ENCODE measurements at places on chromosomes 2 and 18.

DNA sequence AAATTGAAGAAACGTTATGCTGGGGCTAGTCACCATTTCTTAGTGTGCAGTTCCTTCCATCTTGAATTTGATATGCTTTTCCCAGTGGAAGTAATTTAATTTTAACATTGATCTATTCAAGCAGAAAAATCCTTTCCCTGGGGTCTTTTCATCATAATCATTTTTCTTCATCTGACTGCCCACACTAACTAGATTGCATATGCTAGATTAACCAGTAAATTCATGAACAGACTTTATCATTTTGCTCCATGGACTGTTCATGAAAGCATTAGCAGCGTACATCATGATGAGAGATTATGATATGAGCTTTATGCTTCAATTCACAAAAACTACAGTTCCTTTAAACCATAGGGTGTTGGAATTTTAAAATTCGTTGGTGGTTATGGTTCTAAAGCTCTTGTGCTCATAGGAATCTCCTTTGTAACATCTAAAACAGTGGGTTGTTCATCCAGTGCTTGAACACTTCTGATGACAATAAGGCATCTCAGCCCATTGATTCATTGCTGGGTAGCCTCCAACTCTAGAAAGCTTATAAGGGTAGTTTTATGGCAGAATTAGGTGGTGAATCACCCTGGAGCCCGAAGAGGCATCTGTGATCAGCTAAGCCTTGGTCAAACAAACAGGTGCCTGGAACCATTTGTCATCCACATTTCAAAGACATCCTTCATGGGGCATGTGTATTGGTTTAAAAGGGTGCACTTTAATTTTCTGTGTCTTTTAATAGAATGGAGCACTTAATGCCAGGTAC, 77.2 kb upstream of the NDUFV2 start:
- no peak for DNase-seq

DNA sequence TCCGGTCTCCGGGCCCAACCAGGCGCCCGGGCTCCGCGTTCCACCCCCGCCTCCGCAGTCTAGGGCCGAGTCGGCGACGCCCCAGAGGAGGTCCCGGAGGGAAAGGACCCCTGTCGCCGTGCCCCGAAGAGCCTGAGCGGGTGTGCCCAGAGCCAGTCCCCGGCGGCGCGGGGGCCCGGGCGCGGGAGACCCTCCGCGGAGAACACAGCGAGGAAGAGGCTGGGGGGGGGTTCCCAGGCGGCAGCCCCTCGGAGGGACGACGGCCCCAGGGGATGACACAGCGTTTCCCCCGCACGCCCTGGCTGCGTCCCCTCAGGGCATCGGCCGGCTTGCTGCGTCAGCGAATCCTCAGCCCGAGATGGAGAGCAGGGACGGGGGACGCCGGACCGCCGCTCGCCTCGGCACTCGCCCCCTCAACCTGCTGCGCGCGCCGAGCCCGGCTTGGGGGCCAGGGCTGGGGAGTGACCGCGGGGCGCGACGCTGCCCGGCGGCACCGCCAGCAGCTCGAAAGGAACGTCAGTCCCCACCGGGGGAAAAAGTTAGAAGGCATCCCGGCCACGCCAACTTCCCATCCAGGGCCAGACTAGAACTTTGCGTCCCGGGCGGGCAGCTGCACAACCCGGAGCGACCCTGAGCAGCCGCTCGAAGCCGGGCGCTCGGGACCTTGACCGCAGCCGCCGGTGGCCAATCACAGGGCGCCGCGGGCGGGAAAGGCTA, 711 bp downstream of the SFXN5 start:
- no peak for DNase-seq

DNA sequence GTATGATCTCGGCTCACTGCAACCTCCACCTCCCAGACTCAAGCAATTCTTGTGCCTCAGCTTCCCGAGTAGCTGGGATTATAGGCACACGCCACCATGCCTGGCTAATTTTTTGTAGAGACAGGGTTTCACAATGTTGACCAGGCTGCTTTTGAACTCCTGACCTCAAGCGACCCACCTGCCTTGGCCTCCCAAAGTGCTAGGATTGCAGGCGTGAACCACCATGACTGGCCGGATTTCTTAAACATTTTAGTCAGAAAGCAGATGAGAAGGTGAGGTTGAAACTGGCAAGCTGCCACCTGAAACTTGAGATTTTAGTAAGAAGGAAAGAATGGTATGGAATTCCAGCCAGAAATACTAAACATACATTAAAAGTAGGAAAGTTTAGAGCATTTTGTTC, 31.9 kb downstream of the KLHL23 start:
- no peak for DNase-seq

GRCh38 chr2:112699984-112700667, 20.7 kb upstream of the NT5DC4 start:
- no peak for DNase-seq

GRCh38 chr2:56985609-56986008, 801.8 kb downstream of the CCDC85A start:
- DNase-seq: no peak

DNA sequence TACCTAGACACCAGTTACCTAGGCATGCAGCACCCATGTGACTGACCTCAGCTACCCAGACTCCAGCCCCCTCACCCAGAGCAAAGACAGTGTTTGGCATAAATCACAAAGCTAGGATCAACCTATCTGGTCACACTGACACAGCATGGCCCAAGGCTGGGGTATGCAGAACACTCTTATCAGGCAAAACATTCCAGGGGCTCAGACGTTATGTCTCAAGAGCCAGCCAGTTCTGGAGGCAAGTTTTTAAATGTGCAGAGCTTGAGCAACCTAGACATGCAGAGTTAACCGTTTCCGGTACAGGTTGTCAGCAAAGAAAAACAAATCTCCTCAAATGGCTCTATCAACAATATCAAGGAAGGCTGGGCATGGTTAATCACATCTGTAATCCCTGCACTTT, 92.8 kb downstream of the AP1S3 start:
- DNase-seq: no peak

DNA sequence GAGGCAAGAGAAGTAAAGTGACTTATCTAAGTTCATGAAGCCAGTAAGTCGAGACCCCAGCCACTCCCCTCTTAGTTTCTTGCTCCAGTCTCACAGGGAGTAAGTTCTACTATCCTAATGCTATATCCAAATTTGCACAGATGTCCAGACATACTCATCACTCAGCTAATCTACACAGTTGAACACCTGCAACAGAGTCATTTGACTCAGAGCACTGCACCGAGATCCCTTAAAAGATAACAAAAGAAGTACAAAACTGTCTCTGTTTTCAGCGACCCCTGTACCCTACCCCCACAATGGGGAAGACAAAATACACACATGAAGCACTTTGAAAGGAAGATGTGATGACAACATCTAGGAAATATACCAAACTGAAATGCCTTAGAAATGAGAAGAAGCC, 22.6 kb upstream of the CCDC141 start:
- DNase-seq: no peak

DNA sequence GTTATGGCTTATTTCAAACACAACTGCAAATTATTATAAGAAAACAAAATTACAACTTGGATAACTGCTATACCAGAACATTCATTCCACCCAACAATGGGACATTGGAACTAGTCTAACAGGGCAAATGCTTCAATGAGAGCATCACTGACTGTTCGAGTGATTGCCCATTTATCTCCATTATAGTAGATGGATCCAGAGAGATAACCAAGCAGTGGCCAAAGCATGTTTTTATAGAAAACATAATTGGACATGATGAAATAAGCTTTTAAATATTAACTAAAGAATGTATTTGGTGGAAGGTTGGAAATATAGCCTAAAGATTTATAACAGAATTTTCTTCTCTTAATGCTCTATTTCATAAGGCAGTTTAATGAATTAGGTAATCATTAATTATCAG, 634.8 kb downstream of the NUP35 start:
- DNase-seq: no peak

DNA sequence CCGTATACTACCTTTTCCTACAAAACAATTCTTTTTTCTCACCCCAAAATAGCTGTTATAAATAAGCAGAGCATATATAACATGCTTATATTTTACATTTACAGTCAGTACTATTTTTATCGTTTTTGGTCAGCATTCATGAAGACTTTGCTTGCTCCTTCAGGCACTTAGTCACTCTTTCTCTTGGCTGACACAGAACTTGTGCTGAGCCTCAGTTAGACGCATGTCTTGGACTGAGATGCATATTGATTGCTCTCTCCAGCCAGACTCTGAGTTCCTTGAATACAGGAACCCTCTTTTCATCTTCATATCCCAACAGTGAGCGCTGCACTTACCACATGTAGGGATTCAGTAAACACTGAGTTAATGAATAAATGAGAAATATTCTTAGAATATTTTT, 158.3 kb downstream of the RTN4 start:
- DNase-seq: no peak

DNA sequence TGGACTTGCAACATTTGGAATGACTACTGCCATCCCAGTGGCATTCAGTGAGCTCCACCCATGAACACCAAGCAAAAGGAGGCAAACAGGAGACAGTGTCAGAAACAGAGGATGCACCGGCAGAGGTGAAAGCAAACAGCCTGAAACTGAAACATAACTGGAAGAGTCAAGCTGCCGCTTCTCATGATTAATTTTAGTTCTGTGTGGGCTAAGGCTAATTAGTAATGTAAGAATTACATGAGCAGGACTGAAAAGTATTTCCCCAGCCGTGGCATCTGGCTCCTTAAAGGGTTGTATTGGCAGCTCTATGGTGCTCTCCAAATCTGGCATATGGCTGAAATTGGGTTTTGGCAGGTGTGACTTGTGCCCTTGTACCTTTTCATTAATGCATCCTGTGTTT, 1108.1 kb downstream of the TSN start:
- DNase-seq: no peak

GRCh38 chr2:224036731-224037361, 2.2 kb downstream of the SERPINE2 start:
- no peak for DNase-seq

DNA sequence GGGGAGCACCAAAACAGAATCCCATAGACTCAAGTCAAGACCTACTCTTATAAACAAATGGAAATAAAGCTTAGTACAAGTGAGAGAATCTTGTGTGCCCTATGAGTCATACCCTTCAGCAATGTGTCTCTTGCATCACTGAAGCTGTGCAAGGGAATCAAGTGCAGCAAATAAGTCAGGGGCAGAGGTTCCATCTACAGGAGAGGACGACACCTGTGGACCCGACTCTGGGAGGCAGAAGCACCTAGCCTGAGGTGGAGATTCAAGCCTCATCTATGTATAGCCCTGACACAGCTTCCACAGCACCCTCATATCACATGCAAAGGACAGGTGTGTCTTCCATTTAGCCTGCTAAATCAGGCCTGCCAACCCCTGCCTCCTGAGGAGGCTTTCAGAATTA, 298.2 kb downstream of the CNTNAP5 start:
- no peak for DNase-seq

GRCh38 chr2:172299741-172300140, 127.6 kb upstream of the ITGA6 start:
- no peak for DNase-seq

DNA sequence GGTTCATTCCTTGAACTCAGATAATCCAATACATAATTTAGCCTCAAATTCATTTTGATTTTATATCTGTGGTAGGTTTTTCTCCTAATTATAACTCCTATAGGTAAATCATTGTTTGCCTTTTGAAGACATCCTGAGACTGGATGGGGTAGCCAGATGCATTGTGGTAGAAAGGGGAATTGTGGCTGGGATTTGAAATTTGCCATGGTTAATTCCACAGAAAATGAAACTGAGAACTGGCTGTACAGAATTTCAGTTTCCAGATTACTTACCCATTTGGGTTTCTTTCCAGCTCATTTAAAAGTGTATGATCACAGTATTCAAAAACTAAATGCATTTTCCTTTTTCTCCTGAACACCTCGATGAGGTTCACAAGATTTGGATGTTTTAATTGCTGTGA, 18.2 kb downstream of the CDKL4 start:
- no peak for DNase-seq

- DNase-seq: no peak
Observed at GRCh38 chr18:54263904-54264336, 5.4 kb upstream of the POLI start.

DNA sequence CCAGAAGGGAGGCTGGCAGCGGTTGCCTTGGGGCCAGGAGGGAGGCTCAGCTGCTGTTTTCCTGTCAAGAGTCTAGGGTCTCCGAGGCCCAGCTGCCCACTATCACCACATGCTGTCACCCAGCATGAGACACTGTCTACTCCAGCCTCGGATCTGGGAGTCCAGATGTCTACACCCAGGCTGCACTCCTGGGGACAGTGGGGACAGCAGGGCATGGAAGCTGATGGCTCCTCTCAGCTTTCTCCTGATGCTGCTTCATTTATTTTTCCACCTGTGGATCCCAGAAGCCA, 134.0 kb downstream of the PTGR3 start:
- no peak for DNase-seq

- DNase-seq: no peak
Observed at GRCh38 chr18:24913507-24914170, 438.3 kb downstream of the ZNF521 start.

DNA sequence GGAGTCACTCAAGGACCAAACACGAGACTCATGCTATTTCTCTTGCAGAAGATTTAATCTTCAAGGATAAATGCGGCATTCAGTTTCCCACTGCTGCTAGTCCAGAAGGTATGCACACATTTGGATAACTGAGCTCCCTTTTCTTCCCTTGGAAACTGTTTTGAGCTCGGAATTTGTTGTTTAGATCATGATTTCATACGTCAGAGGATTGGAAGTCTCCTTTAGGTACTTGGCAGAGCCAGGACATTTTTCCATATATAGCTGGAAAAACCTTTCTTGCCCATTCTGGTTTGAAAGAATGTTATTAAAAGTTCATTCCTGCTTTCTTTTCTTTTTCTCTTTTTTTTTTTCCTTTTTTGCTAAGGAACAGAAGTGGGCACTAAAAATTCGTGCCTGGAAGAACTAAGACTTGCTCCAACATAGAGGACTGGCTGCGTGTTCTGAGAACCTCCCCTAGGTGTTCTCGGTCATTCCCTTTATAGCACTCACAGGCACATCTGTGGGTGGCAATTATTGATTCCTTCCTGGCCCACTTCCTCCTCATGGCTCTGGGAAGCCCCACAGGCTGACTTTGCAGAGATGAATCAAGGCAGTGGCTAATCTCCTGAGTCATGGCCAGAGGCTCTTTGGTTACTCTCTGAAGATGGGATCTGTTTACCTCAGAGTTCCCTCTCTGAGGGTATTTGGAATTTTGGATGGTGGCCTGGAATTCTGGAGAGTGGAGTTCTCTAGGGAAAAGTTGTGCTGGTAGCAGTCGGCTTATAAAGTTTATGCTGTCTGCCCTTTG, 104.8 kb downstream of the PLCL1 start:
- DNase-seq: no peak

DNA sequence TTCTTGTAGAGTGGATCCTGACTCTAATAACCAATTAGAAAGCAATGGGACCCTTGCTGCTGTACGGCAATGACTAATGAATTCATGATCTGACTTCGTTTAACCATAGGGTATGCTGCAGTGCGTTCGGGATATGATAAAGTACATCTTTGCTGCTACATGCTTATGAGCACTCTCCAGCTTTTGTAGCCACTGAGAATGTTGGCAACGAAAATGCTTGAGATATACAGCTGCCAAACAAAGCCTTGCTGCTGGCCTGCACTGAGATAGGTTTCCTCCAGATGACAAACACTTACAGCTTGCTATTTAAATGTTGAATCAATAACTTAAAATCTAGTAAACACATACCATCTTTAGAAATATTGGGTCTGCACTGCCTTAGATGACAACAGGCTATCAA, 372.4 kb upstream of the SLC8A1 start:
- no peak for DNase-seq
